ENCODE measurements at places on chromosomes 16 and 17.

DNA sequence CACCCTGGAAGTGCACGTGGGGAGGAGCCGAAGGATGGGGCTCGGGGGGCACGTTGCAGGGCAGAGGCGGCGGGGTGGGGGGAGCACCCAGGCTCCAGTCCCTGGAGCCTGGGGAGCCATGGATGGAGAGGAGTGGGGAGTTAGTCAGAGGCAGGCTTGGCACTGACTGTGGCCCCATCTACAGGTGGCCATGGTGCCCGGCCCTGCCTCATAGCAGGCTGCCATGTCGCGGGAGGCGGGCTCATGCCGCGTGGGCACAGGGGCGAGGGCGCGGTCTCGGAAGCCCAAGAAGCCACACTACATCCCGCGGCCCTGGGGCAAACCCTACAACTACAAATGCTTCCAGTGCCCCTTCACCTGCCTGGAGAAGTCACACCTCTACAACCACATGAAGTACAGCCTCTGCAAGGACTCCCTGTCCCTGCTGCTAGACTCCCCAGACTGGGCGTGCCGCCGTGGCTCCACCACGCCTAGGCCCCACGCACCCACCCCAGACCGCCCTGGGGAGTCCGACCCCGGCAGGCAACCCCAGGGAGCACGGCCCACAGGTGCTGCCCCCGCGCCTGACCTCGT is 3.0 kb downstream of the PRR35 start:
- DNase-seq: no peak

DNA sequence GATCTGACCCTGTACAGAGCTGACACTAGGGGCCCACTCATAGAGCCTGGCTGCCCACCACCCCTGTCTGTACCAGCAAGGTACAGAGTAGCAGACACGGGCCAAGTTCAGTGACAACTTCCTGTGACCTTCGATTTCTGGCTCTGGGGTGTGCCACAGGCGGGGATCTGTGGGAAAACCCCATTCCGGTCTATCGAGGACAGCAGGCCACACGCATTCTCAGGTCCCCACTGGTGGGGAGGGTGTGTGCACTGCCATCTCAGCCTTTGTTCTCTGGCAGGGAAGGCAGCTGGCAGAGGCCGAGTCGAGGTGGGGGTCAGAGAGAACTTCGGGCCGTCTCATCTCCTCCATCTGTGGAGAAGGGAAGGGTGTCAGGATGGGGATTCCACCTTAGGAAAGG is 10.0 kb downstream of the NLE1 start:
- no peak for DNase-seq

DNA sequence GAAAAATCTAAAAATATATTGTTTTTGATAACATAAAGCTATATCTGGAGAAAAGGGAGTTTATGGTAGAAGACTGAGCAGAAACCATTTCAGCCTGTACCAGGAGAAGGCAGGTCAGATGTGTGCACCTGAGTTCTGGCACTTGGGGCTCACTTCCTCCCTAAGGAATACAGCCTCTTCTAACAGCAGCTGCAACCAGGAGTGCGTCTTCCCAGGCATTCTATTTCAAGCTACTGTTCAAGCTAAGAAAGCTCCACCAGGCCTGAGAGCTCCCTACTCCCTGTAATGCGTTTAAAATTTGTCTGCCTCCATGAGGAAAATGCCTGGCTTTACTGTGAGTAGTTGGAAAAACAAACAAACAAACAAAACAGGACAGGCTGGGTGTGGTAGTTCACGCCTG is 96.1 kb downstream of the ZNF778 start:
- no peak for DNase-seq

- no peak for DNase-seq
Measured at GRCh38 chr17:50440172-50440837, 14.3 kb downstream of the ACSF2 start.

DNA sequence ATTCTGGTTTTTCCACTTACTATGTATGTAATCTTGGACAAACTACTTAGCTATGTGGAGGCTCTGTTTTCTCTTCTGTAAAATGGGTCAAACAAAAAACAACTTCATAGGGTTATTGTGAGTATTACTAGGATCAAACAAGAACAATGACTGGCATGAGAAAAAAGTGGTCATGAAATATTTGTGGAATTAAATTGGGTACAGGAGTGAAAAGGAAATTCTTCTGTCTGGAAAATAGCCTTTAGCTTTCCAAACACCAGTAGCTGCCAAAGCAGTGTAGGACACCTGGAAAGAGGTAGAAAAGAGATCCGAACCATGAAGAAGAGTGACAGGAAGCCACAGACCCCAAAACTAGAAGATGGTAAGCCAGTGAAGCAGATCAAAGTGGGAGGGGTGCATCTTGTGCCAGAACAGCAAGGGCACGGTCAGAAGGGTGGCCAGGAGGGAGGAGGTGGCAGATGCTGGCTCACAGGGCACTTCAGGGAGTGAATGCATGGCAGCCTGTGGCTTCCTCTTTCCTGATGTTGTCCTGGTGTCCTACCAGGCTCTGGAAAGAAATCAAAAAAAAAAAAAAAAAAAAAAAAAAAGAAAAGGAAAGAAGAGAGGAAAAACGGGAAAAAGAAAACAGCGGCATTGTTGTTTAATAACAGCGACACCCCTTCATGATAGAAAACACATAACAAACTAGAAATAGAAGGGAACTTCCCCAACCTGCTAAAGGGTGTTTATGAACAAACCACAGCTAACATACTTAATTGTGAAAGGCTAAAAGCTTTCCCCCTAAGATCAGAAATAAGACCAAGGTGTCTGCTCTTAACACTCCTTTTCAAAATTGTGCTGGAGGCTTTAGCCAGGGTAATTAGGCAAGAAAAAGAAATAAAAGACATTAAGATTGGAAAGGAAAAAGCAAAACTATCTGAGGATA is 67.9 kb downstream of the PCTP start:
- DNase-seq: no peak

DNA sequence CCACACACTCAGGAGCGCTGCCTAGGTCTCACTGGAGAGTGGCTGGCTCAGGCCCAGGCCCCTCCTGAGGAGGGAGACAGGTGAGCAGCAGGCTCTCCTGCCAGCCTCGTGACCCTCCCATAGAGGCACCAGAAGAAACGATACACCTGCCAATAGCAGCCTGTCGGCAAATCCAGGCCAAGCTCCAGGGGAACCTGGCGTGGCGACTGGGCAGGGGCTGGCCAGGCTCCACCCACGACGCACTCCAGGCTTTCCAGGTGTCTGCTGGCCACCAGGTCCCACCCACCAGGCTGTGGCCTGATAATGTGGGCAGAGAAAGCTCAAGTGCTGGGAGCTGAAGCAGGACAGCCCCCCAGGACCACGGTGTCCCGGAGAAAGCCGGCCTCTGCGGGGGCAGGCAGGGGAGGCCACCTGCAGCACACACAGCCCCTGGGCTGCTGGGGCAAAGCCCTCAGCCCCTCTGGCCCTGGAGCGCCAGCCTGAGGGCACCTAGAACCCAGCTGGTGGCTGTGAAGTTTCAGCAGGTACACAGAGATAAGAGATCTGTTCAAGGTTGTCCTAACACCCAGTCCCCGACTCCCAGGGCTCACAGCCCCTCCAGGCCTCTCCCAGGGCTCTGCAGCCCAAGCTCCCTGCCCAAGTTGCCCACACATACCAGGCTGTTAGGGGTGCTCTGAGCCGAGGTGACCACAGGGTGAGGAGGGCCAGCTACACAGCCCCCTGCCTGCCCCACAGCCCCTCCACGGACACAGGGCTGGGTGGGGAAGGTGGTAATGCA is 2.4 kb downstream of the PGAP6 start:
- peak; percentile 86 for DNase-seq

DNA sequence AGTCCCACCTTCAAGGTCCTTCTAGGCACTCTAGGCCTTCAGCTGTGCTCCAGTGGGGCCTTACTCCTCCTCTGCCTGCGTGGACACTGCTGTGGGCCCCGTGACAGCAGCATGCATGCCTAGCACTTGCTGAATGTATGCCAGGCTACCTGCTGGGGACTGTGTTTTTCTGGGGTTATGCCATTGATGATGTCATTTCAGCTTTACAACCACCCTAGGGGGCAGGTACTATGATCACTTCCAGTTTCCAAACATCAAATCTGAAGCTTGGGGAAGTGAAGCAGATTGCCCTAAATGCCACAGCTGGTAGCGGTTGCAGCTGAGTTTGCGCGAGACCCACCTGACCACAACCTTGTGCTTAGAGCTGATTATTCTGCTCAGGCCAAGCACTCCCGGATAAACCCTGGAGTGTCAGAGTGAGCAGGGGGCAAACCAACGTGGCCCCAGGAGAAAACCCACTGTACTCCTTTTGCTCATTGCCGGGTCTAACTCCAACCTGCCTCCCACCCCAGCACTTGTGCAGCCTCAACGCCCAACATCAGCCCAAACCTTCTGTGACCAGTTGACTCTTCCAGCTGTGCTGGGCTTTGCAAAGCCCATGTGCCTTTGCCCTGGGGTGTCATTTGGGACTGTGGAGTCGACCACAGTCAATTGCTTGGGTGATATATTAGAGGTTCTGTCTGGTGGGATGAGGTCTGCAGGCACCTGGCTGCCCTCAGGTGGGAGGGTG is 168.4 kb downstream of the ENGASE start:
- no peak for DNase-seq

DNA sequence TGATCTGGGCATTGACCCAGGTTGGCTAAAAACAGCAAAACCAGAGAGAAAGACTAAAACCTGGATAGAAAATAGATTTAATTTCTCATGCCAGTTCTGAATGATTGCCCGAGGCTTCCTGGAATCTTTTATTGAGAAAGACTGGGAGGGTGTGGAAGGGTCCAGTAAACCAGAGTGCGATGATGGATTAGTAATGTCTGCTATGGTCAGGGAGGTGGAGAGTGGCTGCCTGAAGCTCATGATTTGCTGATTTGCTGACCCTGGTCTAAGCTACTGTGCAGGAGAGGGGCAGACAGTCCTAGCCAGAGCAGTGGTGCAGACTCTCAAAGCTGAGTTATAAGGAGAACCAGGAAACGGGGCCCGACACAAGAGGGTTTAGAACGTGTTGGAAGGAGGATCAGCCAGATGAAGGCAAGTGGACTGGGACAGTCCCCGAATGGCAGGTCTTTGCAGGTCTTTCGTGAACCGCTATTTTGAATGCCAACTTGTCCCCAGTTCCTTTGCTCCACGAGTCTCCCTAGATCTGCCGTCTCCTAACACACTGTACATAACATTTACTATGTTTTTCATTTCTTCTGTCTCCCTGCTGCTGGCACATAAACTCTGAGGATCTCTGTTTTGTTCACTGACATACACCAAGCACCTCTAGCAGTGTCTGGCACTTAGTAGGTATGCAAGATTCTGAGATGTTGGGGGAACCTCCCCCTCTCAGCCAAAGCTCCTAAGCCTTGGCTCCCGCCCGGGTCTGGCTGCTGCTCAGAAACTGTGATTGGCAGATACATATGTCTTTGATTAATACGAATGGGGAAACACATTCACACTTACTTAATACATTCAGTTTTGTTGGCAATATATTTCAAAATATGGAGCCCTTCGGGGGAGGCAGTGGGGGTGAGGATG is 237.3 kb upstream of the TNRC6C start:
- DNase-seq: no peak

- DNase-seq: no peak
Measured at GRCh38 chr16:71572497-71573116, 4.3 kb downstream of the TAT start.

DNA sequence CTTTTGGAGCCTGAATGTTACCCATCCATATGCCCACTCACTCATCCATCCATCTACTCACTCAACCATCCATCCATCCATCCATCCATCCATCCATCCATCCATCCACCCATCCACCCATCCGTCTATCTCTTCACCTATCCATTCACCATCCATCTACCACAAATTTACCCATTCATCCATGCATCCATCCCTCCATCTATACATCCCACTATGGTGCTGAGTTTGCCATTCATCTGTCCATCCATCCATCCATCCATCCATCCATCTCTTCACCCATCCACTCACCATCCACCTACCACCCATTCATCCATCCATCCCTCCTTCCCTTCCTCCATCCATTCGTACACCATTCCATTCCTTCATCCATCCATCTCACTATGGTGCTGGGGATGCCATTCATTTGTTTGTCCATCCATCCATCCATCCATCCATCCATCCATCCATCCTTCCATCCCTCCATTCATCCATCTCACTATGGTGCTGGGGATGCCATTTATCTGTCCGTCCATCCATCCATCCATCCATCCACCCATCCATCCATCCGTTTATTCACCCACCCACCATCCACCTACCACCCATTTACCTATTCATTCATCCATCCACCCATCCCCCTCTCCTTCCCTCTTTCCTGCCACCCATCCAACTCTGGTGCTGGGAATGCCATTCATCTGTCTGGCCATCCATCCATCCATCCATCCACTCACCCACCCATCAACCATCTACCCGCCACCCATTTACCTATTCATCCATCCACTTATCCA is 39.7 kb downstream of the RGS9 start:
- no peak for DNase-seq

DNA sequence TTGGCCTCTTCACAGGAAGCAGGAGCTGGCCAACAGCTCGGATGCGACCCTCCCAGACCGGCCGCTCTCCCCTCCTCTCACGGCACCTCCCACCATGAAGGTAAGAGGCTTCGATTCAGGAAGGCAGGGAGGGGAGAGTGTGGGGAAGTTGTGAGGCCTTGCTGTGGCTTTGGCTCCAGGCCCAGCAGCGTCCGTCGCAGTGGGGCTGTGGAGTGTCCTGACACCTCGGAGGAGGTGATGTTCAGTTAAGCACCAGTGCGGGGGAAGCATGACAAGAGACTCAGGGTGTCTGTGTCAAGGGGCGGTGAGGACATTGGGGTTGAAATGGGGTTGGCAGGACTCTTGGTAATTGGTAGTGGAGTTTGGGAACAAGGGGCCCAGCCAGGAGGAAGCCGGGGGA is 109.0 kb downstream of the RAP1GAP2 start:
- DNase-seq: no peak

GRCh38 chr17:53472586-53472985 is 350.1 kb upstream of the KIF2B start:
- DNase-seq: no peak

DNA sequence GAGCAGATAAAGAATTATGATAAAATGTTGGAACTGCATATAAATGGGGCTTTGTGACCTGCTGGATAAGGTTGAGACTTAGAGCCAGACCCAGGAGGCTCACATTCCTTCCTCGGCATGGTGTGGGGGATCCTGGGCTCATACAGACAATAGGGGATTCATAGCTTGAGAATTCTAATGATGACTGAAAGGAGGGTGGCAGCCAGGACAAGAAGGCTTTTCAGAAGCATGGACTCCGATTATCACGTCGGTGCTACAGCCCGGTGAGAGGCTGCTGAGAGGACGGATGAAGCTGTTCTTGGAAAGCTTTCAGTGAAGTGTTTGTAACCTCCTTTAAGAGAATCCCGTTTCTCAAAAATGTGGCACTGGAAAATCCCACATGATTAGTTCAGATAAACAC is 167.2 kb downstream of the ANKFN1 start:
- no peak for DNase-seq

- no peak for DNase-seq
Measured at GRCh38 chr16:11410376-11411058, 65.3 kb downstream of the RMI2 start.

GRCh38 chr17:49361129-49361901 is 735 bp downstream of the ZNF652 start:
- no peak for DNase-seq

- DNase-seq: no peak
Measured at GRCh38 chr17:63735691-63736090, 5.9 kb downstream of the STRADA start.
